ENCODE measurements at places on chromosomes 1 and 21.

DNA sequence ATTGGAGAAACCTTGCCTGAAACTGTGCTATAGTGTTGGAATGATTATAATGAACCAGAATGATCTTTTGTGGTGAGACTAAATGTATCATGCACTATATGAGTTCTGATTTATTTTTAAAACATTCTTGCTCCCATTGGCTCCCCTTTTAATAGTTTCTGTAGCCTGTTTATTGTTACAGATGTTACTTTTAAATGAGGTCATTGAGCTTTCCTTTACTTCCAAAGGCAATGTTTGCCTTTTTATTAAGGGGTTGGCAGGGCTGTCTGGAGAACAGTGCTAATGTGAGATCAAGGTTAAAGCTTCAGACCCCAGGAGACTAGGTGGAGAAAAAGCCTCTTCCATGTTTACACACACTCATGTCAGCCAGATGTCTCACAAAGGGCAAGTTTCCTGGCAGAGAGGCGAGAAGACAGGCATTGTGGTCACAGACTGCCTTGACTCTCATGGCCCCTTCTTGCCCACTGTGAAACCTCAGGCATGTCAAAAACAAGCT, 120.6 kb upstream of the RAVER2 start:
- DNase-seq: no peak

DNA sequence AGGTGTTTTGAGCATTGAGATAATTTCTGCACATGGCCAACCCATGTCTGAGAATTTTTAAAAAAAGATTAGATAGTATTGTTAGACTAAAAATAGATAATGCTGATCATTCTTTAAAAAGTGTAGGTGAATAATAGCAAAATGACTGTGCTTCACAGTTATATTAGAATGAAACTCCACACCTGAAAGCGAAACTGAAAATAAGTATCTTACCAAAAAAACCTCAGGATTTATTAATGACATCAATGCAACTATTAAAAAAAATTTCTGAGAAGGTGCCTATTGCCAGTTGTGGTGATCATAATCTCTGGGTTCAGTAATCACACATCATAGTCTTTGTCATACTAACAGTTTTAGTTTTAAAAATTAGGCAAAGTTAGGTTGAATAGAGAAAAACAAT, 36.5 kb downstream of the PLA2G4A start:
- DNase-seq: no peak

GRCh38 chr21:19712441-19712840, 1285.8 kb upstream of the NCAM2 start:
- no peak for DNase-seq

DNA sequence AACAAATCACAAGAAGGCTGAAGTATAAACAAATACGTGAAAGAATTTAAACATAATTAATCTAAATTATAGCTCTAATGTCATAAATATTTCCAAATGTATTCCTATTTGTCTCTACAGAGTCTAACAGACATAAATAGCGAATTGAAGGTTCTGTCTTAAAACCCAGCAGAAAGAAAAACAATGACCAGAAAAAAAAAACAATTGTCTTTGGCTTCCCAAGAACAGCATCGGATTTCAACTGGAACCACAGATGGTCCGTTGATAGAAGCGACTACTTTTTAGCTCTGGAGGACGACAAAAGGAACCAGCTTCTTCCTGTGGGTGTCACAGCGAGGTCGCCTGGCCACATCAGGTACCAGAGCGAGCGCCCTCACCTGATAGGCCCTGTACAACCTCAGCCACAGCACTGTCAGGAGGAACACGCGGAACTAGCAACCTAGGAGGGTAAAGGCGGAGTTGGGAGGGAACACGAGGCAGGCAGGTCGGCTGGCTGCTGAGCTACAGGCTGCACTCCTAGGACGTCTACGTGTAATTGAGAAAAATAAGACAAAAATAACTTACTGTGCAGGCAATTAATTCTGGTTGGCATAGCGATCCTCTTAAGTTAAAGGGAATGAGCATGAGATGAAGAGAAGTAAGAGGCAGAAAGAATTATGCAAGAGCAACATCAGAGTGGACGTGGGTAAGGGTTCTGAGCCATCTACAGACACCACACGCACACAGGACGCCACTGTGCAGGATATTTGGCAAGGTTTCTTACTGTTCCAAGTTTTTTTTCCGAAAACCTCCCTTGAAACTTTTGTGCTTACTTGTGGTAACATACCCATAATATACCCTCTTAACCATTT, 16.7 kb upstream of the PRDM15 start:
- DNase-seq: no peak

DNA sequence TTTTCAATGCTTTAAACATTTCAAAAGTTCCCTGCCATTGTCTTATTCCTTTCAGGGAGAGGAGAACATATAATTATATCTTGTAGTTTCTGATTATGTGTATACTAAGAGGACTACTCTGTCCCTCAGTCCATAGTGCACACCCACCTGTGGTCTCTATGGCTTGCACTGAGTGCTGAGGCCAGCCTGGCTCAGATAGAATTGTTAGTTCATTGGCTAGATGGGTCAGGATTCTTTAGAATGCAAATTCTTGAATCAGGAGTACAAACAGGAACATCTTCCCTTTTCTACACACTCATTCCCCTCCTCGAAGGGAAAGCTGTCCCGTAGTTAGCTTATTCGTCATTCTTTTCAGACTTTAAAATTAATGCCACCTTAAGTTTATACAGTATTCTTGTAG, 8.2 kb downstream of the BACH1 start:
- DNase-seq: no peak

DNA sequence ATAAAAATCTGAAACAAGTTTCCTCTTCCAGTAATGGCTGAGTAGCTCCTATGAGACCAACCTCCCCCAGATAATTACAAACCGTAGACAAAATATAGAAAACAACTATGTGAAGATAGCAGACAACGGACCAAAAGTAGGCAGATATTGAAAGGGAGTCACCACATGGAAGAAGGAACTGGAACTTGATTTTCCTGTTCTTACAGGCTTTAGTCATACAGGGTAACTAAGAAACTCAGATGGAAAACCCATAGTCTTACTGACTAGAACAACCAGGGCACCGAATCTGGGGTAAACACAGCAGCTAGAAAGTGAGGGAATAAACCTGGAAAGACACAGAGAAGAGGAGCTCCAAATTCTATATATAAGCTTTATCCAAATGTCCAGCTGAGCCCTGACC, 26.0 kb downstream of the LMX1A start:
- no peak for DNase-seq
